ENCODE measurements at places on chromosomes 1 and 21. TPM values are rescaled to one million over a fixed set of nuclear protein-coding genes. Genes with fewer than 3 reads are reported as not detected.

- H3K27me3 ChIP-seq: no peaks in the 10 kb centered on the region
- H3K36me3 ChIP-seq: no peaks in the 10 kb centered on the region
- no peak overlapping the region for H3K4me3 ChIP-seq
- no peak for DNase-seq
Measured at GRCh38 chr1:108653431-108654105, 7.3 kb downstream of the HENMT1 start.

CD2 gene
- total RNA-seq: not detected

DNA sequence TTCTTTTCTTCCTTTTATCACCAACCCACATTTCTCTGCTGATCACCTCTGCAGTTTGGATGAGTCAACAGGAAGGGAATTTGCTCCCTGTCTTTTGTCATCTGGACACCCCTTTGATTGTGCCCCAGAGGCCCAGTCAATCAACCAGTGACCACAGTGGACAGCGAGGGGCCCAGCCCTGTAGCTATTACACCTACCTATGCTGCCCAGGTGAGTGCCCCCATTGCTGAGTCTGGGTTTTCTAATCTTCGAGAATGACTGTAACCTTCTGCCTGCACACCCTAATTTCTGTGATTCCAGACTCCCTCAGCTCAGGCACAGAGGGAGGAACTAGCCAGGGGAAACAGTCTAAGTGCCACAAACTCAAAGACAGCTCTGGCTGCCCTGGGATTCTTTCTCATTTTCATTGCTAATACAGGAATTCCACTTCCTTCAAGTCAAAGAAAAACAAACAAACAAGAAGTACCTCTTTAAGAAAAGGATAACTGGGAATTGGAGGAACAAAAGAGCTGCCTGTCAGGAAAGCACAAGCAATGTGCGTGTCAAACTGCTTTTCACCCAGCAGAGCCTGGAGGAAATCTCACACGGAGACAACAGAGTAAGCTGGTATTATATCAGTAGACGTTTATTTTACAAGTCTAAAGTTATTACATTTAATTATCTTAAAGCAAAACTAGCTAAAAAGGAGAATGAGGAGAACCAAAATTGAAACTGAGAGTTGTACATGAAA is 311.1 kb downstream of the AJAP1 start:
- no peak for DNase-seq
- no peak overlapping the region for H3K27ac ChIP-seq
- H3K4me3 ChIP-seq: no peak overlapping the region
- H3K27me3 ChIP-seq: no peaks in the 10 kb centered on the region
- H3K4me1 ChIP-seq: no peaks in the 10 kb centered on the region
- no peaks in the 10 kb centered on the region for H3K36me3 ChIP-seq

- no peaks in the 10 kb centered on the region for H3K36me3 ChIP-seq
- no peak overlapping the region for H3K4me3 ChIP-seq
- no peaks in the 10 kb centered on the region for H3K27me3 ChIP-seq
- DNase-seq: no peak
Measured at GRCh38 chr1:197510691-197511378, 242.8 kb downstream of the CRB1 start.

DNA sequence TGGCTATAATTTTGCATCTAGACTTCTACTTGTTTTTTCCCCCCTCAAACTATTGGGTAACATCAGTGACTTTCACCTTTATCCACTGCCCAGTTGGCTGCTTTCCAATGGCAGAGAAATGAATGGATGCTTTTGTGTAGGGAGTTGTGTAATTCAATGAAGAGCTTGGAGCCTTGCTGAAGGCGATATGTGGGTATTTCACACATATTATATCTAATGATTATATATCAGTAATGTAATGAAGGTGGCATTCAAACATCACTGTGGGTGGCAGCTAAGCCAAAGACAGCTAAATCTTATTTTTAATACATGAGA is 81.2 kb downstream of the TGFB2 start:
- peaks cover 11% of the 10 kb centered on the region for H3K4me1 ChIP-seq
- peak overlapping the region; percentile 82 for H3K27ac ChIP-seq
- H3K27me3 ChIP-seq: no peaks in the 10 kb centered on the region
- DNase-seq: no peak
- H3K4me3 ChIP-seq: no peak overlapping the region
- H3K36me3 ChIP-seq: no peaks in the 10 kb centered on the region

C8A gene
- not detected for total RNA-seq

DNA sequence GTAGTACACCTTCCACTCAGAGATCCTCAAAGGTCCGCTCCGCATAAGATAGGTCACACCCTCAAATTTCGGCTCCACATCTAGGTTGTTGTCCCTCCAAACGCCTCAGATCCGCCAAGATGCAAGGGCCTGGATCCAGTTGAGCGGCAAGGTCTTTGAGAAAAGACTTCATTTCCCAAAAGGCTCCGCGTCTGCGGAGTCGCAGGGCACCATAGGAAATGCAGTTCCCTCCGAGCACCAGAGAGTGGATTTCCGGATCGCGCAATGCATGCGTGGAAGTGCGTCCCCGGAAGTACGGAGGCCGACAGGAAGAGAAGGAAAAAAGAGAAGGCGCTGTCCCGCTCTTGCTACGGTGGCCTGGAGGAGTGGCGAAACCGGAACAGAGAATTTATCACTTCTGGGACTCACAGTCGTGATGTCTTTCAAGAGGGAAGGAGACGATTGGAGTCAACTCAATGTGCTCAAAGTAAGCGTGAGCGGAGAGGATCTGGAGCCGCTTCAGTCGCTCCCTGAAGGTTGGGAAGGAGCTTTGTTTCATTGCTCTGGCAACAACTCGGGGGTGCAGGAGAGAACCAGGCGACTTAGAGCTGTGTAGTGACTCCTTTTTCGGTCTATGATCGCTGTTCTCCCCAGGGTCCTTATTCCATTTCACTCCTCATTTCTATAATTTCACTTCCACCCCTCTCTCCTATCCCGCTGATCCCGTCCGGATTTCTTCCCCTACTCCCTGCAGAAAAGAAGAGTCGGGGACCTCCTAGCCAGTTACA is at the start of the genes LYSMD1 and SCNM1:
Gene LYSMD1, minus strand, starts transcription at position 165 of the 767 bp plus-strand sequence. CDS start 644 bp downstream, outside the sequence.
Gene SCNM1, plus strand, starts transcription at position 407 of the 767 bp plus-strand sequence. Its CDS starts 9 bp downstream, at position 416.
- no peaks in the 10 kb centered on the region for H3K27me3 ChIP-seq
- peak; percentile 95 for DNase-seq
- H3K4me3 ChIP-seq: peak within 1 kb of the TSS; percentile 81
- peaks cover 29% of the 10 kb centered on the region for H3K36me3 ChIP-seq
- peaks cover 22% of the 10 kb centered on the region for H3K4me1 ChIP-seq

DNA sequence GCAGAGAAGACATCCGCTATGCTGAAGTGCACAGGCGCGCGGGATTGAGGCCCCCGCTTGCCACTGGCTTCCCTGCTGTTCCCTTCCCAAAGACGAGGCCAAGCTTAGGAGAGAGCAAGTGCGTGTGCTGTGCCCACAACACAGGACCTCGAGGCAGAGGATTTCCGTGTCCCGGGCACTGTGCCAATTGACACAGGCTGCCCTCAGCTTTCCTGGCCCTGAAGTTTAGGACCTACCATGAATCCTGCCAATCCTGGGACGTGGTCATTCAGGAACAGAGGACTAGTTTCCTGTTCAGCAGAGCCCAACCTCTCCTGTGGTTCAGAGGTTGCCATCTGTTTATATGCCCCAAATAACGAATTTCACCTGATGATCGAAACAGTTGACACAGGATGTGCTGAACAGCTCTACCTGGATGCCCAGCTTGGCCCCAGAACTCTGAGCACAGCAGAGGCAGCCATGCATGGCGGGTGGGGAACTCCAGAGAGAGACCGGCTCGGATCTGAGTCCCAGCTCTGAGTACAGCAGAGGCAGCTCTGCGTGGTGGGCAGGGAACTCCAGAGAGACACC is 22.0 kb downstream of the SLC37A1 start:
- H3K36me3 ChIP-seq: no peaks in the 10 kb centered on the region
- no peak overlapping the region for H3K27ac ChIP-seq
- H3K4me3 ChIP-seq: no peak overlapping the region
- peaks cover 16% of the 10 kb centered on the region for H3K27me3 ChIP-seq
- no peak for DNase-seq
- no peaks in the 10 kb centered on the region for H3K4me1 ChIP-seq

DNA sequence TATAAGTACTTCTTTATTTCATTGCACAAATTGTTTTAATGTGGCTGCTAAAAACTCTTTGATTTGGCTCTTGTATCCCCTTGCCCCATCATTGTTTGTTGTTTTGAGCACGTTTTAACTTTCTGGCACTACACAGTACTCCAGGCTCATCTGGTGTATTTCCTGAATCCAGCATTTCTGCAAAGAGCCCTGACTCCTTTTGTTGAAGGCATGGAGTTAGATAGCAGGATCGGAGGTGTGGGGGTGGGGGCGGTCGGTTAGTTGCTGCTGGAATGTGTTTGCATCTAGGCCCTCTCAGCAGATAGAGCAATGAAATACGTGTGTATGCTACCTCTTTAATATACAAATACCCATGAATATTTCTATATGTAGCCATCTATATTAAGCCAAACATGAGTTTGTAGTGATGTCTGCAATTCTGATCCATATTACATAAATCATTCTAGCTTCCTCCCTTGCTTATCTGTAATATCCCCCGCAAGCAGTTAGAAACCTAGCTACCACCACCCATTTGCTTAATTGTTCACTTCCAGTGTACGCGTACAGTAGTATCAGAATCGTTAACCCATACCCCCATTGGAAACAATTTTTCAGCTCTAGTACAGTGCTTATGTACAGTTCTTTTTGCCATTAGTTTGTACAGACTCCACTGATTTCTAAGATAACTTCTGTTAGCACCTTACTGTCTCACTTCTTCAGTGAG is 106.0 kb downstream of the NOS1AP start:
- no peak for DNase-seq
- no peak overlapping the region for H3K27ac ChIP-seq
- peaks cover 2% of the 10 kb centered on the region for H3K27me3 ChIP-seq
- no peak overlapping the region for H3K4me3 ChIP-seq
- no peaks in the 10 kb centered on the region for H3K4me1 ChIP-seq

S100A9 gene
- total RNA-seq: 0.59 TPM

STRIP1 gene
- total RNA-seq: 51.0 TPM

GRCh38 chr1:244011786-244012185 is 39.3 kb upstream of the ZBTB18 start:
- no peaks in the 10 kb centered on the region for H3K36me3 ChIP-seq
- peaks cover 21% of the 10 kb centered on the region for H3K27me3 ChIP-seq
- peaks cover 19% of the 10 kb centered on the region for H3K4me1 ChIP-seq
- DNase-seq: no peak
- no peak overlapping the region for H3K4me3 ChIP-seq

DNA sequence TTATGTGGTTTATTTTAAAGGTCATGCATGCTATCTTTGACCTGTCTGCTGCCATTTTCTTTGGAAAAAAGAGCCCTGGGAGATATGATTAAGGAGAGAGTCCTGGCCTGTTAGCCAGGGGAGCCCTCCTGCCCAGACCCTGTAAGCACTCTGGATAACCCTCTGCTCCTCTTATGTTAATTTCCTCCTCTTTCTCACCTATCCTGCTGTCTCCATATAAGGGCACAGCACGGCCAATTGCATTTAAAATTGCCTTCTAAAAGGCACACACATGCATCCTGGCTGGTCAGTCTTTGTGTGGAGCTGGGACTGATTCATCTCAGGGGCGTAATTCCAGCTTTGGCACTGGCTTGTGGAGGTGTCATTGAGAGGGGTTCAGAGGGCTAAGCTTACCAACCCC is 158.9 kb downstream of the ST6GALNAC5 start:
- H3K27me3 ChIP-seq: peaks cover 21% of the 10 kb centered on the region
- no peaks in the 10 kb centered on the region for H3K36me3 ChIP-seq
- no peak overlapping the region for H3K4me3 ChIP-seq
- H3K4me1 ChIP-seq: no peaks in the 10 kb centered on the region
- DNase-seq: no peak

- no peak overlapping the region for H3K4me3 ChIP-seq
- no peaks in the 10 kb centered on the region for H3K36me3 ChIP-seq
- peak; percentile 56 for DNase-seq
- peaks cover 8% of the 10 kb centered on the region for H3K4me1 ChIP-seq
- no peaks in the 10 kb centered on the region for H3K27me3 ChIP-seq
- H3K27ac ChIP-seq: peak overlapping the region; percentile 58
Measured at GRCh38 chr1:154463512-154463990, 38.5 kb upstream of the TDRD10 start.

- no peaks in the 10 kb centered on the region for H3K27me3 ChIP-seq
- H3K36me3 ChIP-seq: no peaks in the 10 kb centered on the region
- no peaks in the 10 kb centered on the region for H3K4me1 ChIP-seq
- DNase-seq: no peak
- H3K4me3 ChIP-seq: no peak overlapping the region
Measured at GRCh38 chr1:89697383-89697782, 64.5 kb downstream of the LRRC8C start.

PODN gene
- 43.3 TPM for total RNA-seq

TNFRSF9 gene
- total RNA-seq: under 0.01 TPM

- no peak for DNase-seq
- H3K27me3 ChIP-seq: peaks cover 10% of the 10 kb centered on the region
- H3K4me1 ChIP-seq: peaks cover 8% of the 10 kb centered on the region
- H3K36me3 ChIP-seq: no peaks in the 10 kb centered on the region
Measured at GRCh38 chr21:45750936-45751335, 107.4 kb downstream of the PCBP3 start.

- no peak for DNase-seq
- H3K27me3 ChIP-seq: no peaks in the 10 kb centered on the region
- H3K27ac ChIP-seq: no peak overlapping the region
Measured at GRCh38 chr1:100927276-100927675, 31.4 kb downstream of the SLC30A7 start.

GRCh38 chr1:28893403-28894102 is 20.8 kb upstream of the EPB41 start:
- H3K27me3 ChIP-seq: no peaks in the 10 kb centered on the region
- no peaks in the 10 kb centered on the region for H3K36me3 ChIP-seq
- H3K27ac ChIP-seq: no peak overlapping the region
- no peak overlapping the region for H3K4me3 ChIP-seq
- DNase-seq: peak; percentile 95

- H3K4me3 ChIP-seq: no peak overlapping the region
- DNase-seq: no peak
- peaks cover 35% of the 10 kb centered on the region for H3K4me1 ChIP-seq
- no peaks in the 10 kb centered on the region for H3K36me3 ChIP-seq
- no peak overlapping the region for H3K27ac ChIP-seq
Measured at GRCh38 chr1:41637367-41637766, 152.9 kb upstream of the EDN2 start.

DNA sequence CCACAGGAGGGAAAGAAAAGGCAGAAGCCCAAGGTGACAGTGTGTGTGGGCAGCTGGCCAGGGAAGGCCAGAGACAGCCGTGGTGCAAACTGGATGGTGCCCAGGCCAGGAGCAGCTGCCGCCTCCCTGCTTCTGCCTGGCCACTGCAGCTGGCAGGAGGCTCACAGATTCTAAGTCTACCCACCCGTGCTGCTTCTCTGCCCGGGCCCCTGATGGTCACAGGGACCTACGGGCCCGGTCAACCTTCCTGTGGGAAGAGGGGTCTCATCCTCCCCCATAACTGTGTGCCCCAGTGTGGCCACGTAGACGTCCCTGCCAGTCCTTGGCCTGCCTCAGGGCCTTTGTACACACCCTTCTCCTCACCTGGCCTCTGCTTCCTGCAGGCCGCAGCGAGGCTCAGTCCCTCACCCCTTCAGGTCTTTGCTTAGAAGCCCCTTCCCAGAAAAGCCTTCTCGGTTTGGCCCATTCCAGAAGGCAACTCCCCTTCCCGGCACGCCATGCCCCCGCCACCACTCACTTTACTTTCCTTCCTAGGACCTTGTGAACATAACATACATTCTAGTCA is 192.6 kb upstream of the AJAP1 start:
- no peak overlapping the region for H3K4me3 ChIP-seq
- DNase-seq: no peak
- no peaks in the 10 kb centered on the region for H3K27me3 ChIP-seq
- H3K4me1 ChIP-seq: no peaks in the 10 kb centered on the region
- no peak overlapping the region for H3K27ac ChIP-seq
- no peaks in the 10 kb centered on the region for H3K36me3 ChIP-seq

GRCh38 chr1:15386164-15386749 is 23.4 kb upstream of the EFHD2 start:
- no peaks in the 10 kb centered on the region for H3K36me3 ChIP-seq
- DNase-seq: no peak
- no peaks in the 10 kb centered on the region for H3K27me3 ChIP-seq
- peaks cover 5% of the 10 kb centered on the region for H3K4me1 ChIP-seq
- H3K4me3 ChIP-seq: peak overlapping the region; percentile 27

HAO2 gene
- total RNA-seq: not detected
